ENCODE measurements at places on chromosomes 1 and 21. TPM values are rescaled to one million over a fixed set of nuclear protein-coding genes. Genes with fewer than 3 reads are reported as not detected.

CTSS gene
- total RNA-seq = 0.33 TPM

TTC24 gene
- total RNA-seq = not detected

VANGL2 gene
- 7.3 TPM for total RNA-seq

TSPAN2 gene
- 2.7 TPM for total RNA-seq

CFAP74 gene
- under 0.01 TPM for total RNA-seq
